DMS 273 treated with DMSO at 0.1 percent for 48 hours (cell line): ENCODE measurements at places on chromosomes 11 and 22.

DNA sequence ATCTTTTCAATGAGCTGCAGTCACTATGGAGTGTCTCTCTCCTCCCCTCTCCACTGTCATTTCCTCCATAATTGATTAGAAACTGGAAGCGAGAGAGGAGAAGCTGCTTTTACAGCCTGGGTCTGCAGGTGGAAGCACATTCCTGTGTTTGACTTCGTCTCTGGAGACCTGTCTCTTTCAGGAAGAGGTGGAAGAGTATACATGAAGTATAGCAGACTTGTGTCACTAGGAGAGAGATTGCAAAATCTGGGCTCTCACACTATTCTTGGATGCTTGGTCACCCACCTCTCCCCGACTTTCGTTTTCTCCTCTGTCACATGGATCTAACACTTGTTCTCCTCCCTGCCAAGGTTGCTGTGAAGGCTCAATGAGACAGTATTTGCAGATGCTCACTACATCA is 323.3 kb downstream of the NTM start:
- DNase-seq = no peak

- DNase-seq = no peak
These were observed 210.4 kb downstream of the SNX19 start for GRCh38 chr11:130705670-130706421.

DNA sequence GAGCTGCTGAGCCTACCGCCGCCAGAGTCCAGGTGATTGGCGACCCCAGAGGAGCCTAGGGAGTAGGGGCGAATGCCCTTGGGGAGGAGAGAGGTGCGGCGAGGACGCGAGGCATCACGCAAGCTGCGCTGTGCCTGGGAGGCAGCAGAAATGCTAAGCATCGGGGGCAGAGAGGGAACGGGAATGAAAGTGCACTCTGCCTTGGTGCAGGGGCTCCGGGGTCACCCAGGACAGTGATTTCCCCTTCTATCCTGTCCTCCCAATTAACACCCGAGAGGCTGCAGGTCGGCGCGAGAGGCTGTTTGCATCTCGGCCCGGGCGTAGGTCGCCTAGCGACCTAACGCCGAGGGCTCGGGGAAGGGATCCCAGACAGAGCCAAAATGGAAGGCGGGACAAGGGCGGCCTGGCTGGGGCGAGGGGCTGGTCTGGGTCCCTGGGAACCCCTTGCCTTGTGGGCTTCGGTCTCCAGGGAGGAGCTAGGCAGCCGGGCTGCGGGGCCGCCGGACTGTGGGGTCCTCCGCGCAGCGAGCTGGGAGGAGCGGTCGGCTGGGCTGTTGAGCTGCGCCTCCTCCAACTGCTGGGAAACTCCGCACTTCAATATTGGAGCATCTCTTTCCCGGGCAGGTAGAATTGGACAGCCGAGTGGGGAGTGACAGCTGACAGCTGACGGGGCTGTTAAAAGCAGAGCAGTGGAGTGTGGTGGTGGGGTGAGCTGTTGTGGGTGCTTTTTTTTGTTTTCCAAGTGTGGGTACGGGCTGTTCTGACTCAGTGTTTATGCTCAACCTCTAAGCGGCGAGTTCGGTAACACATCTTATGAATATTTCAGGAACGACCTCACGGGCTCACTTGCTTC is 657 bp downstream of the ELMOD1 start:
- DNase-seq = no peak

GRCh38 chr11:35620795-35621194 is 2.5 kb downstream of the FJX1 start:
- no peak for DNase-seq

- DNase-seq = no peak
These were observed 102.8 kb downstream of the GGTLC2 start for GRCh38 chr22:22746963-22747933.

GRCh38 chr11:121535129-121535796 is 82.5 kb upstream of the SORL1-AS1 start:
- DNase-seq = no peak

- DNase-seq = no peak
These were observed 271.5 kb upstream of the CCDC90B start for GRCh38 chr11:83557653-83558052.

DNA sequence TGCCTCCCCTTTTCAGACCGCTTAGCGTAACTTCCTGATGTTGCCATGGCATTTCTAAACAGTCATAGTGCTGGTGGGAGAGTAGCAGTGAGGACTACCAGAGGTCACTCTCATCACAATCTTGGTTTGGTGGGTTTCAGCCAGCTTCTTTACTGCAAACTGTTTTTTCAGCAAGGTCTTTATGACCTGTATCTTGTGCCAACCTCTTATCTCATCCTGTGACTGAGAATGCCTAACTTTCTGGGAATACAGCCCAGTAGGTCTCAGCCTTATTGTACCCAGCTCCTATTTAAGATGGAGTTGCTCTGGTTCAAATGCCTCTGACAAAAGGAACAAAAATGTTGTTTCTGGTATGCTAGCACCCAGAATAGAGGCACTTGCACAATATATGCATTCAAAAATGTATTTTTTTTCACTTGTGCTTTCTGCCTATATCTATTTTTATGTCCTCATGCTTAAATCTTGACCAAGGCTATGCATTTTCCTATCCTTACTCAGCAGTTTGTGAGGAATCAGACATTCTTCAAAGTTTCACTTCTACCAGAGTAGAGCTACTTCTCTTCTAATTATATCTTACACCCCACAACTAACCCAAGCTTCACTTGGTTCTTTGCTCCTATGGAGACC is 16.1 kb upstream of the OR51M1 start:
- DNase-seq = no peak

- no peak for DNase-seq
These were observed 772 bp downstream of the SBF1 start for GRCh38 chr22:50473855-50474671.

DNA sequence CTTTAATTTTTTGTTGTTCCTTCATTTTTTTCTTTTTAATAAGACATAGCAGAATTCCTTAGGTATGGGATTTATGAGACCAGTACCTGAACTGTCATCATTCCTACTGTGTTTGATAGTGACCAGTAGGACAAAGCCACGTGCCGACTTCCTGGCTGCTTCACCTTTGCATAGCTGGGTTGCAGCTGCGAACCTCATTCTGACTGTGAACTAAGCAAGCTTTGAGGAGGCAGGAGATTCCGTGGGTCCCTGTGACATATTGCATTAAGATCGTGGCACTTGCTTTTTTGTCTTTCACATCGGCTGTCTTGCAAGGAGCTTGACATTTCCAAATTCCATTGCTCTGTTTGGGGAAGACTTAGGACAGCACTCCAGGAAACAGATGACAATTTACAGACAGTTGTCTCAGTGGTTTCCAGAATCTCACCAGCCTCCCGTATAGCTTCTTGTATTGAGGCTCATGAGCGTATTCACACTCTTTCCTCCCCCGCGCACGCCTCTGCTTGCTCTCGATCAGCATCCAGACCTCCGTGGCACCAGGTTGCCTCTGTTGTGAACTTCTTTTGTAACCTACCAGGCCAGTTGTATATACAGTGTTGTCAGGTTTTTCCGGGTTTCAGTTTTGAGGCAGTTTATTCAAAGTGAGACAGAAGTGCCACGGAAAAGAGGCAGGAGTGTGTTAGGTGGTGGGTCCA is 101.7 kb downstream of the CWC15 start:
- no peak for DNase-seq

DNA sequence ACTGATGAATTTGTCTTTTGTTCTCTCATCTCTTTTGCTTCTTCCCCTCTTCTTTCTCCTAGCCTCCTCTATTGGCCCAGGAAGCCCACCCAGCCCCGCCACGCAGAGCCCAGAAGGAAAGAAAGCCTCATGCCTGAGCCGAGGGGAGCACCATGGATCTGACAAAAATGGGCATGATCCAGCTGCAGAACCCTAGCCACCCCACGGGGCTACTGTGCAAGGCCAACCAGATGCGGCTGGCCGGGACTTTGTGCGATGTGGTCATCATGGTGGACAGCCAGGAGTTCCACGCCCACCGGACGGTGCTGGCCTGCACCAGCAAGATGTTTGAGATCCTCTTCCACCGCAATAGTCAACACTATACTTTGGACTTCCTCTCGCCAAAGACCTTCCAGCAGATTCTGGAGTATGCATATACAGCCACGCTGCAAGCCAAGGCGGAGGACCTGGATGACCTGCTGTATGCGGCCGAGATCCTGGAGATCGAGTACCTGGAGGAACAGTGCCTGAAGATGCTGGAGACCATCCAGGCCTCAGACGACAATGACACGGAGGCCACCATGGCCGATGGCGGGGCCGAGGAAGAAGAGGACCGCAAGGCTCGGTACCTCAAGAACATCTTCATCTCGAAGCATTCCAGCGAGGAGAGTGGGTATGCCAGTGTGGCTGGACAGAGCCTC is 3.8 kb downstream of the ZBTB16 start:
- no peak for DNase-seq

DNA sequence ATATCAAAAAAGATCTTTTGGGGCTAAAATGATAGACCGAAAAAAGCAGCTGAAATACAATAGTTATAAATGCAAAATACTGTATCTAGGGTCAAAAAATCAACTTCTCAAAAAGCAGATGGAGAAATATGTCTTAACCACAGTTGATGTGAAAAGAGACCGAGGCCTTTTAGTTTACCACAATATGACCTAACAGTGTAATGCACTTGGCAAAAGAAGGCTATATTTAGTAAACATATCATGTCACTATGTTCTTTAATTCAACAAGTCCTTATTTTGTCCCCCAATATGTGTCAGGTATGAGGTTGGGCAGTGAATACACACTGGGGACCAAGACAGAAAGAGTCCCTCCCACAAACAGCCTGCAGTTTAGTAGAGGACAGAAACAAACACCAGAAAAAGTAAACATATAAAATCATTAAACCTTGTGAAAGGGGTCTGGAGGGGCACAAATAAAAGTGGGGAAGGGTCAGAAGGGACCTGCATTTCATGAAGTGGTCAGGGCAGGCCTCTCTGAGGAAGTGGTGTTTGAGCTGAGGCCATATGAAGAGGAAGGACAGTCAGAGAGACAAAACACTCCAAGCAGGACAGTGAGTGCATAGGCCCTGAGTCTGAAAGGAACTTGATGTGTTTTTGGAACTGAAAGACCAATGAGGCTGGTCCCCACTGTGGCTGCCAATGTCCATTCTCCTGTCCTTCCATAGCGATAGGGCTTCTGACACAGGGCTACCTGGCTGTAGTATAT is 53.4 kb downstream of the LIF start:
- no peak for DNase-seq

DNA sequence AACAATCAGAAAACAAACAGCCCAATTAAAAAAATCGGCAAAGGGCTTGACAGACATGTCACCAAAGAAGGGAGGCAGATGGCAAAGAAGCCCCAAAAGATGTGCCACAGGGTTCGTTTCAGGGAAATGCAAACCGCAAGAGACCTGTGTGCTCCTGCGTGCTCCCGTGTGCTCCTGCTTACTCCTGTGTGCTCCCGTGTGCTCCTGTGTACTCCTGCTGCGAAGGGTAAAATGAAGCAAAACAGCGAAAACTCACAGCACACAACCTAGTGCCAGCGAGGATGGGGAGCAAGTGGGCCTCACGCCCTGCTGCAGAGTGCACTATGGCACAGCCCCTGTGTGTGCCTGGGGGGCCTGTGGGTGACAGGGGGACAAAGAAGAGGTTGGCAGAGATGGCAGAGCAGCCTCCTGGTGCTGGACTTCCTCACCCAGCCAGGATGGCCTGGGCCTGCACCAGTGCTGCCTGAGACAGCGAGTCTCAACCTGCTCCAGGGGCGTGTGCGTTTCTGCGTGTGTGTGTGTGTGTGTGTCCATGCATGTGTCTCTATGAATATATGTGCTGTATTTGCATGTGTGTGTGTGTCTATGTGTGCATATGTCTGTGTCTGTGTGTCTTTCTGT is 14.0 kb downstream of the ASCL2 start:
- no peak for DNase-seq

GRCh38 chr22:46122511-46122971 is 27.8 kb upstream of the PPARA start:
- DNase-seq = no peak

DNA sequence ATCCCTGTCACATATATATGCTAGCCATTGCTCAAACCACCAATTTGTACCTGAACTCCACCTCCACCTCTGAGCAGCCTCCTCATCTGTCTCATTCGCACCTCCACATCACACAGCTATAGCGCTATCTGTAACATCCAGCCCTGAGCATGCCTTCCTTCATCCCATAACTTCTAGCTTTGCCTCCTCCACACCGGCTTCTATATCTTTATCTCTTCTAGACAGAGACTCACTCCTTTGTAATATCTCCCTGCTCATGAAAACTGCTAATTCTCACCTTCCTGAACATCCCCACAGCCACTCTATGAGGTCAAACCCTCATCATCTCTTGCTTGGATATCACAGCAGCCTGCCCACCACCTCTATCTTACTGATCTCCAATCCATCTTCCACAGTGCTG is 5.9 kb downstream of the SIAE start:
- DNase-seq = no peak
